Posterior cingulate gyrus (tissue), 11 donors: ENCODE measurements at places on chromosomes 1 and 21.

DNA sequence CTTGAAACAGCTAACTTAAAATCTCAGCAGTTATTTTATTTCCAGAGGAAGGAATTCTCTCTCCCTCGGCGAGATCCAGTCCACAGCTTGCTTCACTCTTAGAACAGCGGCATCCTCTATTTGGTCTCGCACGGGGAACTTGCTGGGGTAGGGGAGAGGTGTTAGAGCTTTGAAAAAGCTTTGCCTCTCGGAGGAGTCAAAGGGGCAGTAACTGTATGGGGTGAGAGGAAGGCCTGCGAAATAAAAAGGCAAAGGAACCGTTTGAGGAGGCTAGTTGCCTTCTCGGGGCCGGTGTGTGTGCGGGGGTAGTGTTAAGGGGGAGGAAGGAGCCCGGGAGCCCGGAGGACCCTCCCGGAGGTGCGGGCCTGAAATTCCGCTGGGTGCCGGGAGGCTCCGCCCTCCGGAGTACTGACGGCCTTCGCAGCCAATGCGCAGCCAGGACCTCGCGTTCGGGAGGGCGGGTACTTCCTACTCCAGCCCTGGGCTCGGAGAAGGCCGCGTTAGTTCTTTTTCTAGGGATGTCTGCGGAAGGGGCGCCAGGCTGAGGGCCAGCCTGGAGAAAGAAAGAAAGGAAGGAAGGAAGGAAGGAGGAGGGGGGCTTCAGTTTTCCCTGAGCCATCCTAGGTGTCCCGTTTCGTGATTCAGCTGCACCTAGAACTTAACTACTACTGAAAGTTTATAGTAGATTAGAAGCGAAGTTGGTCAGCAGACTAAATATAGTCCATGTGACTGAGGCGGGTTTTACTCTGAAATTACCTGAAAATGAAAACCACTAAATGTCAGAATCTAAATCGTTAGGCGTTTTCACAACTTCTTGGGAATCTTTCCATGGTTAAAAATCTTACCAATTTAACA lies 2.2 kb downstream of the NEK7 start:
- DNase-seq, result peak; percentile 94

DNA sequence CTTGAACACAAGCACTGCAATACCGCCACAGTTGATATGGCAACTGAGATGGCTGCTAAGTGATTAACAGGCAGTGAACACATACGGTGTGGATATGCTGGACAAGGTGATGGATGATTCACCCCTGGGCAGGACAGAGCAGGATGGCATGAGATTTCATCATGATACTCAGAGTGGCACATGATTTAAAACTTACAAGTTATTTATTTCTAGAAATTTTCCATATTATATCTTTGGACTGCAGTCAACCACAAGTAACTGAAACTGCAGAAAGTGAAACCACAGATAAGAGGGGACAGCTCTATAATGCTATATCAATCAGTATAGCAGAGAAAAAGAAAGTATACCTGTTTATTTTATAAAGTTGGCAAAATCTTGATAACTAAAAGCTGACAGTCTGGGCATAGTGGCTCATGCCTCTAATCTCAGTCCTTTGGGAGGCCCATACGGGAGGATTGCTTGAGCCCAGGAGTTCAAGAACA lies 47.9 kb downstream of the PHACTR4 start:
- DNase-seq, result no peak

GRCh38 chr21:44711327-44712202 lies at the start of gene TSPEAR:
TSS of gene TSPEAR (minus strand) at chr21:44711572. CDS start at chr21:44711514, 58 bp downstream.
- DNase-seq, result no peak

- peak; percentile 39 for DNase-seq
Observed at GRCh38 chr1:181669246-181669645, 185.9 kb downstream of the CACNA1E start.

DNA sequence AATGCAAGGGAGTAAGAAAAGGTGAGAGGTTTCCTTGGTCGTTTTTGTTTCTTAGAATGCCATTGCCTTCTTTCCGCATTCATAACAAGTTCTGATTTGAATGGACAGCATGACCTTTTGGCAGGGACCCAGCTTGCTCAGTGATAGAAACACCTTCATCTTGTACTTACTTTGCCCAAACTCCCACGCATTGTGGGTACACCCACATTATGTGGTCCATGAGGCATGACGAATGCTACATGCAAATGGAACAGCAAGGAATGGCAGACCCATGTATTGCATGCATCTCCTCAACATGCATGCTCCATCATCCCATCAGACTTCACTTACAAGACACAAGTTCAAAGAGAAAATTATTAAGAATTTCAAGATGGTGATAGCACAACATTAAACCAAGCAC lies 102.8 kb downstream of the CDC7 start:
- no peak for DNase-seq

- DNase-seq, result no peak
Observed at GRCh38 chr1:221408117-221408803, 333.6 kb downstream of the DUSP10 start.

GRCh38 chr1:226274138-226274537 lies 34.8 kb downstream of the LIN9 start:
- DNase-seq, result no peak

- DNase-seq, result no peak
Observed at GRCh38 chr1:13728091-13728715, 28.2 kb downstream of the PRDM2 start.

DNA sequence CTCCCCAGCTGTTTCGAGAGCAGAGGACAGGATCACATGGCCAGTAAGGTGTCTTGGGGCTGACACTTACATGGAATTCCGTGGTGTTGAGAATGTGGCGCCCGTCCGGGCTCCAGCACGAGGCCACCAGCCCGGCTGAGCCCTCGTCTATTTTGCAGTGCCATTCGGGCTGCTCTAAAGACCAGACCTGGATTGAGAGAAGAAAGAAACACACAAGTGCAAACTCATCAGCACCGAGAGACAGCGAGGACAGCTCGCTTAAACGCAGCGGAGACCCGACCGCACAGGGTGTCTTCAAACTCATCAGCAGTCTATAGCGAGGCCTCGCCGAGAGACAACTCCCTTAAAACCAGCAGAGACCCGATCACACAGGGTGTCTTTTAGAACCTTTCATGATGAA lies 3.3 kb downstream of the WRAP73 start:
- DNase-seq, result no peak
